LNCaP clone FGC (cell line): ENCODE measurements at places on chromosomes 7 and 10.

GRCh38 chr10:79322616-79323543 lies 24.4 kb upstream of the PPIF start:
- no peak for DNase-seq

- DNase-seq: no peak
Observed at GRCh38 chr10:9682802-9683201, 1334.9 kb upstream of the CELF2 start.

DNA sequence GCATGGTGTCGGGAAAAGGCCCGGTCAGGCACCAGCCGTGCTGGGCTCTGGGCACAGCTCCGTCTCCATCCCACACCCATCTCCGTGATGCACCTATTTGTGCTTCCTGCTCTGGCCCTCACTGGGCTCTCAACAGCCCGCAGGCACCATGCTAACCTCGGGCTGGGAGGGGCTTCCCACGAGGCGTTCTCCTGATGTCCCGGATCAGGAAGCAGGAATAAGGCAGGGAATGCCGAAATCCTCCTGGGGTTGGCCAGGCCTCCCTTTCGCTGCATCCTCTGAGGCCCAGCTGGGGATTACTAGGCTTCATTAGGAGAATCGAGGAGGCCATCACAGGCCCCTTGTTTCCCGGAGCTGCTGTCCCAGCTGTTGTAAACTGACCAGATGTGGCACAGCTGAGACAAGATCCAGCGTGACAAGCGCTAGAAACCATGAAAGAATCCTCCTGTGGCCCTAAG lies 72.0 kb downstream of the FAM53B start:
- no peak for DNase-seq

- no peak for DNase-seq
Observed at GRCh38 chr7:3805151-3805550, 504.1 kb downstream of the SDK1 start.

DNA sequence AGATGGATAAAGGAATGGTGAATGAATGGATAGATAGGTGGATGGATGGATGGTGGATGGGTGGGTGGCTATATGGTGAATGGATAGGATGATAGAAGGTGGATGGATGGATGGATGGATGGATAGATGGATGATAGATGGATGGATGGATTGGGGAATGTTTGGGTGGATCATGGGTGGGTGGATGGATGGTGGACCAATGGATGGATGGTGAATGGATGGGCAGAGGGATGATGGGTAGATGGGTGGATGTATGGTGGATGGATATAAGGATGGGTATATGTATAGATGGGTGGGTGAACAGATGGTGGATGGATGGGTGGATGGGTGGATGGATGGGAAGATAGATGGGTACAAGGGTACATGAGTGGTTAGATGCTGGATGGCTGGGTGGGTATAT lies 322.4 kb downstream of the ADARB2 start:
- no peak for DNase-seq

DNA sequence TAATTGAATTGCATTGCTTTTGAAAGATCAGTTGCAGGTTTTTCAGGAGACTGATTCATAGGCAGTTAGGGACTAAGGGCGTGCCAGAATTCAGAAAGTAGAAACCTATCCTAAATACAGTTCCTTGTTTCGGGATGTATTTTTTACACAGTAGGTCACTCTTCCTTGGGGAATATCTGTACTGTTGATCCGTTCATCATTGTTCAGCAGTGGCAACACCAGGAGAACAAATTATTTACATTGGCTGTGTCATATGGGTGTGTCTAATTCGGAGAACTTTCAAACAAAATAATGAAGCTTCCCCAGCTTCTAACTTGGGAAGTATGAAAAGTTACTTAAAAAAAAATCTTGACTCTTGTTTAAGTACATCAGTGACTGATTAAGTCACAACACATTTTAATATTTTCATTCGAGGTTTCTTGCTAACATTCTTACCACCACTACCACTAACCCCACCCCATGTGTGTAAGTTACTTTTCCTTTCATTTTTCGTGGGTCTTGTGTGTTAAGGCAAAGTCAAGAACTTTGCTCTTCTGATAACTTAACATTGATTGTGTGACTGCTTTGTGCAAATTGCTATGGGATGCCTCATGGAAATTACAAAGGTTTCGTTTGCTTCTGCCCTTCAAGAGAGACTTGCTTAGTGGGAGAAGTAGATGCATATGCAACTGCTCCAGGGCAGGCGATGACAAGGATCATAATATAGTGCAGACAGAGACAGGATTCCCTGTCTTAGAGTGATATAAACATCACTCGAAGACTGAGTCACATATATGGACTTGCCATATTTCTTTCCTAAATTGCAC lies 43.8 kb upstream of the RPA3 start:
- DNase-seq: no peak

GRCh38 chr7:25575634-25576033 lies 347.3 kb upstream of the NPVF start:
- no peak for DNase-seq

DNA sequence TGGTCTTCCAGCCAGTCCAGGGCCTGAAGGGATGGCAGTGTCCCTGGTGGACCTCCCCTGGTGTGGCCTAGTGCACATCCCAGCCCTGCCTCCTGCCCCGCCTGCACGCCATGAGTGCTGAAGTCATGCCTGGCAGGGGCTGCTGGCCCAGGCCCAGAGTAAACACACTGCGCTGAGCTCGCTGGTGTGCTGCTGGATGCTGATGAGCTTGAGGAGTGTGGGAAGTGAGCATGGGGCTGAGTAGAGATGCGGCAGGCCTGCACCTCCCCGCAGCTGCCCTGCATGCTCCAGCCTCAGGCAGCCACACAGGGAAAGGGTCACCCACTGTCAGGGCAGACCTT lies 43.2 kb downstream of the HTRA1 start:
- peak; percentile 82 for DNase-seq

GRCh38 chr10:54318470-54318869 lies 482.6 kb downstream of the PCDH15 start:
- no peak for DNase-seq

- DNase-seq: no peak
Observed at GRCh38 chr10:96496281-96496925, 17.3 kb downstream of the TLL2 start.

DNA sequence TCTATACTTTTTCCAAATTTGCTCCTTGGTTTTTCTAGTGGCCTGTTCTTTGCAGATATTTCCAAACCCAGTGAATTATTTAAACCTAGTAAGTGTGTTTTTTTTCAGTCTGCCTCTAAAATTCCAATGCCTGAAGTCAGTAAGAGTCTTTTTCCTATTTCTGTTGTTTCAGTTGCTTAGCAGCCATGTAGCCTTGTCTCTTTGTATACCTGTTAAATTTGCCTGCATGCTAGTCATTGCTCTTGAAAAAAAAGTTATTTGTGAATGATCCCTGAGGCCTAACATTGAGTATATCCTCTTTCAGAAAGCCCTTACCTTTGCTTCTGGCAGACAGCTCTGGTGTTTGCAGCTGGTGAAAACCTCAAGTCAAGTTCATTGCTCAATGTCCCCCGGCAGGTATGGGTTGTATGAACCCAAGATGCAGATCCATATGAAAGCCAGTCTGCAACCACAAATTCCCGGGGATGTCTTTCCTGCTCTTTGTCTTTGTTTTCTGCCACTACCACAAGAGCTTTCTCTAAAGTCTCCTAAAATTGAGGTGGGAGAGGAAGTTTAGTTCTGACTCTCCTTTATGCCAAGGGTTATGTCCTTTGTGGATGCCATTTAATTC lies 35.7 kb downstream of the CH25H start:
- DNase-seq: no peak

GRCh38 chr10:109067031-109067430 lies 856.3 kb downstream of the XPNPEP1 start:
- no peak for DNase-seq

DNA sequence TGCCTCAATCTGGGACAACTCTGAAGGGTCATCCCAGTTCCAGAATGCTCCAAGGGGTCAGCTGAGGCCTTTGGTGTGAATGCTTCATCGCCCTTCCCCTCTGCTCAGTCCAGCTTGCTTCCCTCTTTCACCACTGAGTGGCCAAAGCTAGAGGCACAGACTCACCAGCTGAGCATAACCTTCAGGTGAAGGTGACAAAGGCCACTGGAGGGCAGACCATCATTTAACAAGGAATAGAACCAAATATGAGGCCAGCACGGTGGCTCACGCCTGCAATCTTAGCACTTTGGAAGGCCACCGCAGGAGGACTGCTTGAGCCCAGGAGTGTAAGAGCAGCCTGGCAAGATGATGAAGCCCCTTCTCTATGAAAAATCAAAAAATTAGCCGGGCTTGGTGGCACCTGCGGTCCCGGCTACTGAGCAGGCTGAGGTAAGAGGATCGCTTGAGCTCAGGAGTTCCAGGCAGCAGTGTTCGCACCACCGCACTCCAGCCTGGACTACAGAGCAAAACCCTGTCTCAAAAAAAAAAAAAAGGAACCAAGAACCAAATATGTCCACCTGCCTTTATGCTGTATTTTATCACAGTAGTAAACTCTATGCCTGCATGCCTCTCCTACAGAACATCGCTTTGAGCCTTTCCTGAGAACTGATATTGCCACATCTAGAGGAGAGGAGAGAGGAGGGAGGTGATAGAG lies 13.4 kb downstream of the PRKAG2 start:
- no peak for DNase-seq

GRCh38 chr7:107712025-107712424 lies 31.9 kb upstream of the CBLL1 start:
- DNase-seq: no peak

GRCh38 chr10:108090476-108091215 lies 926.1 kb upstream of the SORCS1 start:
- DNase-seq: no peak

- DNase-seq: no peak
Observed at GRCh38 chr10:96136810-96137209, 6.7 kb downstream of the ZNF518A start.

GRCh38 chr10:6813306-6813705 lies 233.2 kb upstream of the PRKCQ start:
- no peak for DNase-seq

GRCh38 chr7:30080818-30081217 lies 52.6 kb downstream of the PLEKHA8 start:
- no peak for DNase-seq

GRCh38 chr7:95106401-95106800 lies 199.0 kb downstream of the PPP1R9A start:
- no peak for DNase-seq

GRCh38 chr7:142383841-142384492 lies 126.1 kb upstream of the PRSS58 start:
- DNase-seq: no peak

- DNase-seq: no peak
Observed at GRCh38 chr10:6601246-6601805, 21.2 kb upstream of the PRKCQ start.

- peak; percentile 11 for DNase-seq
Observed at GRCh38 chr7:32204361-32205018, 134.3 kb upstream of the PDE1C start.

DNA sequence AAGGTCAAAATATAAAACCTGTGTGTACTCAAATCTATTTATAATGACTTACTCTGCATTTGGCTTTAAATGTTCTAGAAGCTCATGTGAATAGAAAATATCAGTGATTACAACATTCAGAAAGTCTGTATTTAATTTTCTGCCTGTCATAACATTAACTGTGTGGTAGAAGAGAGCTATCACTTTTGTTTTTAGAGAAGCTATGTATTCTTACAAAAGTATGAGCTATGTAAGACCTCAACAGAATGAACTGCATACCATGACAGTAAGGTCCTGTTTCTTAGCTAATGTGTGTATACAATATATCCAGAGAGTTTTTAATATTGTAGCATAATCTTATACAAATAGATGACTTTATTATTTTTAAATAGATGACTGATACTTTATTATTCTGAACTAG lies 61.5 kb downstream of the PTN start:
- no peak for DNase-seq

DNA sequence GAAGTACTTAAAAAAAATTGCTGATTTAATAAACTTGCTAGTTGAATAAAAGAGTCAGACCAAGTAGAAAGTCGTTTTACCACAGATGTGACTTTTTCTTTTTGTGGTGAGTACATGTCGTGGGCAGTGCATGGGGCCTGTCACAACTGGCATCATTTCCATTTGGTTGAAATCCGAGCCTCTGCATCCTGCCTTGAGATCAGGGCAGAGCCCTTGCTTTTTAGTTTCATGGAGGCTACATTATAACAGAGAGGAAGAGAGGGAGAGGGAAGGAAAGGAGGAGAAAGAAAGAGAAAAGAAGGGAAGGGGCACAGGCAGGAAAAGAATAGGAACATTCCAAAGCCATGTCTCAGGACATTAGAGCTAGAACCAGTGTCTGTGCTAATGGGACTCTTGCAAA lies 20.4 kb upstream of the INSYN2A start:
- no peak for DNase-seq

- no peak for DNase-seq
Observed at GRCh38 chr7:119596651-119597050, 676.3 kb upstream of the KCND2 start.

- no peak for DNase-seq
Observed at GRCh38 chr7:111982804-111983203, 223.4 kb downstream of the DOCK4 start.

GRCh38 chr10:89351780-89352597 lies 24.2 kb downstream of the IFIT3 start:
- no peak for DNase-seq

- DNase-seq: peak; percentile 66
Observed at GRCh38 chr10:126895214-126895781, 9.9 kb upstream of the DOCK1 start.
